ENCODE measurements at places on chromosomes 1 and 21.

DNA sequence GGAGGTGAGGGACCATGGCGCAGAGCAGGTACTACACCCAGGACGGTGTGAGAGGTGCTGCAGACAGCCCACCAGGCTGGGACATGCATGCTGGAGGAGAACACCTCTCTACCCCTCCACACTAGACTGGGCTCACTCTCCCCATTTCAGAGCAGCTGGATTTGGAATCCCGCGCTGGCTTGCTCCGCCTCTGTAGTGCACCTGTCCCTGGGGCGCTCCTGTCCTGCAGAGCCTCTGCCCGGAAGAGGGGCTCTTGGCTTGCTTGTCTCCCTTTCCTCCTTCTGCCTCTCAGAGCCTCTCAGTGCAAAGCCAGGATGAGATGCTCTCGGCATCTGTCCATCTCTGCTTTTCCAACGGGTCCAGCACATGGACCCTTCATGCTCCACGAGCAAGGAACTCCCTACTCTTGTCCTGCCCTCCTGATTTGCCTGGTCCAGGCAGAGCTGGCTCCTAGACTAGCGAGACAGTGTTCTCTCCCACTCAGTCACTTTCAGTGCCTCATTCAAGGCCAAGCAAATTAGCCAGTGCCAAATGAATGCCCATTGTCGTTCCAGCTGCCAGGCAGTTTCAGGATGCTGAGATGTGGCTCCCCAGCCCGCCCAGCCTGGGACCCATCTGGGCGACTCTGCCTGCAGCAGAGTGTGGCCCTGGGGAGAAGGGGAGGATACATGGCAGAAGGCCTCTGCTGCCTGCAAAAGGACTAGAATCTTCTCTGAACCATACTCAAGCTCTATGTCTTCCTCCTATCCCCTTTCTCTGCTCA is 33.7 kb downstream of the CDCA8 start:
- DNase-seq, result no peak

- no peak for DNase-seq
Observed at GRCh38 chr1:183736343-183736742, 68.6 kb upstream of the RGL1 start.

- peak; percentile 75 for DNase-seq
Observed at GRCh38 chr1:9753121-9753531, 70.6 kb downstream of the CLSTN1 start.

- DNase-seq, result no peak
Observed at GRCh38 chr1:22907528-22907927, 65.1 kb downstream of the LACTBL1 start.

GRCh38 chr21:33406493-33406892 is 3.3 kb downstream of the IFNGR2 start:
- no peak for DNase-seq

DNA sequence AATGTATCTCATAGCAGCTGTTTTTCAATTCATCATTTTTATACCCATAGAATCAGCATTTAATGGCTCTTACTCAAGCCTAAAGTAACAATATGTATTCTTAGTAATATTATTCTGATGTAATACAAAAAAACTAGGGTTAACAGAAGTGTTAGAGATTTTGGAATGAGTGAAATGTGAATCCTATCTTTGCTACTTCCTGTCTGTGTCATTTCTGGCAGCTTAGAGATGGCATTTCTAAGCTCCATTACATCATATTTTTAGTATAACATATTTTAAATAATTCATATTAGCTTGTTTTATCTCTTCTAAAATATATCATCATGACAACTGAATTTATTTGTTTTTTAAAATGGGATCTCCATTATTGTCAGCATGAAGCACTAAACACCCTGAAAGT is 90.2 kb downstream of the LRRC7 start:
- no peak for DNase-seq

GRCh38 chr1:231575472-231575871 is 47.0 kb downstream of the TSNAX start:
- no peak for DNase-seq

DNA sequence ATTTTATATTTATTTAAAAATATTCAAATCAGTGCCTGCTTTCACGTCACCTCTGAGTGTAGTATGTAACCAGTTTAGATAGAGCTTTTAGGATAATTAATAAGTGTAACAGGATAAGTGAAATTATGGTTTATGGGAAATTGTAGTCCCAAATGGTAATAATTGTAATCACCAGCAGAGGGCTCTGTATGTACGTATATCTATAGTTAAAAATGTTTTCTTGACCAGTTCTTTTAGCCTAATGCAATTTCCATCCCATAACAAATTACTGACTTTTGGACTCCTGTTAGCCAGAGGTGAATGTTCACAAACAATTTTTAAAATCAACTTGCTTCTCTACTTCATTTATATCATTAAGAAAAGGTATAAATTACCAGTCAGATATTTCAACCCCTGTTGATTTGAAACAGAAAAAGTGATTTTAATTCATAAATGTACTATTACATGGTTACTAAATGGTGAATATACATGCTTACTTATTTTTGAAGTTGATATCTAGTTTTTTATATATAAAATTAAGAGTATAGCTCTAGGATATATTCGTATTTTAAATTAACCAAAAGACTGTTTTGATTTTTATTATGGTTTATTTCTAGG is 25.3 kb downstream of the SLC30A7 start:
- DNase-seq, result peak; percentile 2

- no peak for DNase-seq
Observed at GRCh38 chr1:211885747-211886522, 55.4 kb upstream of the LPGAT1 start.

GRCh38 chr1:218330043-218330623 is 15.0 kb upstream of the TGFB2 start:
- peak; percentile 60 for DNase-seq

GRCh38 chr1:197761654-197762053 is 13.6 kb downstream of the DENND1B start:
- DNase-seq, result no peak

All from AG08396 (cell line).